ENCODE measurements at places on chromosomes 4 and X. TPM values are rescaled to one million over a fixed set of nuclear protein-coding genes. Genes with fewer than 3 reads are reported as not detected.
A peak's percentile ranks its signal among the peaks of the same experiment; 100 is the strongest.

GRCh38 chr4:80255329-80256095 lies 11.0 kb upstream of the FGF5 start:
- DNase-seq, result no peak

Gene FRMD7
- total RNA-seq, result not detected

- DNase-seq, result no peak
Observed at GRCh38 chr4:110248100-110248499, 49.7 kb upstream of the ELOVL6 start.

DNA sequence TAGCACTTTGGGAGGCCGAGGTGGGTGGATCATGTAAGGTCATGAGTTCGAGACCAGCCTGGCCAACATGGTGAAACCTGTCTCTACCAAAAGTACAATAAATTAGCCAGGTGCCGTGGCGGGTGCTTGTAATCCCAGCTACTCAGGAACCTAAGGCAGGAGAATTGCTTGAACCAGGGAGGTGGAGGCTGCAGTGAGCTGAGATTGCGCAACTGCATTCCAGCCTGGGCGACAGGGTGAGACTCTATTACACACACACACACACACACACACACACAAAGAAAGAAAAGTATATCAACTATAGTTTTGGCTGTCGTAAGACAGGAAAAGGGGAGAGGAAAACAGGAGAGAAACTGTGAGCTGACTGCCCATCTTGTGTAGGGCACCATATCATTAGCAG lies 171.7 kb downstream of the ADAMTS3 start:
- peak; percentile 47 for DNase-seq
